ENCODE measurements at places on chromosomes 4 and X.

- no peak for DNase-seq
Observed at GRCh38 chr4:151329217-151330007, 4.0 kb upstream of the SH3D19 start.

DNA sequence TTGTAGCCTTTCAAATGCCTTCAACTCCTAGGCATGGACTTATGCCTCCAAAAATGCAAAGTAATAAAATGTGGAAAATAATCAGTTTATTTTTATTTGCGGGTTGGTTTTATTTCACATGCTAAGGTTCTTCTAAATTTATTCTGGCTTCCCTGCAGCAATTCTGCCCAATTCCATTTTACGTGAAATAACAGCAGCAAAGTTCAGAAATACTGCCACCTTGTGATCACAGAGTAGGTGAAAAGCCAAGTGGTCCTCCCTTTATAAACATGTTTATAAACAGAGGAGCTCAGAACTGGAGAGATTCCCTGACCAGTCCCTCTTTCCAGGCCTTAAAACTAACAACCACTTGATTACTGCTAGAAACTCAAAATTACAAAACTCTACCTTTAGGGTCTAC lies 14.7 kb upstream of the DCHS2 start:
- no peak for DNase-seq

DNA sequence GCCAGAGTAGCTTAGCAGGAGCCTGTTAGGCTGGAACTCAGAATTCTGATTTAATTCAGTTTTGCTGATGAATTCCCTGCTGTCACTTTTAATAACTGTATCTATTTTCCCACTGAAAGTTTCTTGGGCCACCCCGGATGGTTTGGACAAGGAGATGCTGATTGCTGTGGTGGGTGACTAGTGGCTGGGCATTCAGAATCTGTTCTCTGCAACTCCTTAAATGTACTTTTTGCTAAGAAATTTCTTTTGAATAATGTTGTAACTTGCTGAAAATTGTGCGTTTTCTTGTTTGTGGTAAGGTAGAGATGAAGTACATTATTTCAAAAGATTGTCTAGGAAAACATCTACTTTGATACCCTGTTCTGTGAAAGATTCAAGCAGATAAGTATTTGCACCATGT lies 2.4 kb downstream of the TLL1 start:
- no peak for DNase-seq

- no peak for DNase-seq
Observed at GRCh38 chr4:83819582-83819981, 283.7 kb downstream of the GPAT3 start.

- no peak for DNase-seq
Observed at GRCh38 chr4:180926277-180926676, 1316.9 kb upstream of the TENM3 start.

GRCh38 chrX:65528705-65529340 lies 5.8 kb downstream of the LAS1L start:
- no peak for DNase-seq

DNA sequence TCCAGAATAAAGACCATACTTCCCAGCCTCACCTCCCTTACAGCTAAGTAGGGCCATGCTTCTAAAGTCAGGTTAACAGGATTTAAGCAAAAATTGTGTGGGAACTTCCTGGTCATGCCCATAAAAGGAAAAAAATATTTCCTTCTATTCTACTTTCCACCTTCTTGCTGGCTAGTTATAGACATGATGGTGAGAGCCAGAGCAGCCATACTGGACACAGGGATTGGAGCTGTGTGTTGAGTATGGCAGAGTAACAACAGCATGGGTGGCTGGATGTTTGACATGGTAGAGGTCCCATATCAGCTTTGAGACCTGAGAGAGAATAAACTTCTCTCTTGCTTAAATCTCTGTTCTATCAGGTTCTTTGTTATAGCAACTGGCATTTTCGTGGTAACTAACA lies 15.1 kb upstream of the CBR4 start:
- no peak for DNase-seq

All from caudate nucleus (tissue), 63 donors.